CD4-positive, alpha-beta T cell treated with Interleukin-4 for 4 hours (primary cell): ENCODE measurements at places on chromosomes 5 and 9.

DNA sequence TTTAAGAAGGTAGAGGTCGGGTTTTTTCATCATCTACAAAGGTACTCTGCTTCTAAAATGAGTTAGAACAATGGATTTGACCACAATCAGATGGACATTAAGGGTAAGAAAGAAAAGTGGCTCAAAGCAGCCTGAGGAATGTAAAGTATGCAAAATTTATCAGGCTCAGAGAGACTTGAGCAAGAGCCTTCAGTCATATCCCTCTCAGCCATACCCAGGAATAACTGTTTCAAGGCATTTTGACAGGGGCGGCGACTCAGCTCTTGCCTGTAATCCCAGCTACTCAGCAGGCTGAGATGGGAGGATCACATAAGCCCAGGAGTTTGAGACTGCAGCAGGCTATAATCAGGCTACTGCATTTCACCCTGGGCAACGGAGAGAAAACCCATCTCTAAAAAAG lies 38.8 kb upstream of the ANXA2R start:
- DNase-seq: no peak

GRCh38 chr5:115530426-115530825 lies 14.1 kb downstream of the FEM1C start:
- DNase-seq: no peak

DNA sequence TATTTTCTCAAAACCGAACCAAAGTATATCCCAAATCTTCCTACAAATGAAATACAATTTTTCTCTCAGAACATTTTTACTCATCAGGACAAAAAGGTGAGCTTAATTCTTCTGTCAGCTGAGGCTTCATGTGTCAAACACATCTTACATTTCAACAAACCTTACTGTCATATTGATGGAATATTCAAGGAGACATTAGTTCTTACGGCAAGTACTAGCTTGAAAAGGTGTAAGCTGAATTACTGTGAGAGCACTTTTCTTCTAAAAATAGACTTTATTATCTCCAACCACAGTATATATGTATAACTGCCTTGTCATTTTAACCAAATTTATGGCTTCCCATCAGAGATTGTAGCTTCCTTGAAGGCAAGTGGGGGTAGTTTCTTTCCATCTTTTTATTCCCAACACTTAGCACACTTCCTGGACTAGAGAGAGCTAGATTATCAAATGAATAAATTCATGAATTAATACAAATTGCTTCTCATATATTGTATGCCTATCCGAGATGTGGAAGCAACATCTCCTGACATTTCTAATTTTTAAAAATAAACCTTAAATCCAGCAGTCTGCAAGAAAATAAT lies 822.7 kb upstream of the DMAC1 start:
- DNase-seq: no peak

- DNase-seq: no peak
Measured at GRCh38 chr5:95878417-95879323, 56.1 kb upstream of the GLRX start.

- DNase-seq: no peak
Measured at GRCh38 chr9:38284039-38284575, 108.4 kb upstream of the ALDH1B1 start.

DNA sequence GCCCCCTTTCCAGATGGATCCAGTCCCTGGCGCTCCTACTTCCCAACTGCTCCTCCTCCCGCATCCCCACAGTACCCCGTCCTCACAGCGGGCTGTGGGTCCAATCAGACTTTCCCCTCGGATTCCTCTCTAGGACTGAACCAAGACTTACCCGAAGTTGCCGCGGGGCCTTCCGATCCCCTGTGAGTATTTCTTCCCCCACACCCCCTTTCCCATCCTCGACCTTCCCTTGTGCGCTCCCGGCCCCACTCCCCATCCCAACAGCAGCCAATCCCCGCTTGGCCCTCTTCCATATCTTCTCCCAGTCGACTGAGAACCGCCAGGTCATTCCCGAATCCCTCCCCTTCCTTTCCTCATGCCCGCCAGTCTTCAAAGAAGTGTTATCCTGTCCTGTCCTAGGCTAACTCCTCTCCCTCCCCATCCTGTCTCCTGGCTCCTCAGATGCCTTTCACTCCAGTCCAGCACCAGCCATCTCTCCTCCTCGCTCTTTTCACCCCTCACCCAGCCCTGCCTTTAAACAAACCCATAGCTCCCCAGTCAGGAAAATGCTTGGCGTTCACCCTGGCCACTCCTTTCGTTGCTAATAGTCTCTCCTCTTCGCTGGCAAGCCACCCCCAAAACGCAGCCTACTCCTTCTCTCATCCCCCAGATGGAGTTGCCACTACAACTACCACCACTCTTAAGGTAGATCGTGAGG lies 646 bp downstream of the SWI5 start:
- no peak for DNase-seq

GRCh38 chr5:162288647-162289296 lies 221.2 kb downstream of the GABRG2 start:
- no peak for DNase-seq

DNA sequence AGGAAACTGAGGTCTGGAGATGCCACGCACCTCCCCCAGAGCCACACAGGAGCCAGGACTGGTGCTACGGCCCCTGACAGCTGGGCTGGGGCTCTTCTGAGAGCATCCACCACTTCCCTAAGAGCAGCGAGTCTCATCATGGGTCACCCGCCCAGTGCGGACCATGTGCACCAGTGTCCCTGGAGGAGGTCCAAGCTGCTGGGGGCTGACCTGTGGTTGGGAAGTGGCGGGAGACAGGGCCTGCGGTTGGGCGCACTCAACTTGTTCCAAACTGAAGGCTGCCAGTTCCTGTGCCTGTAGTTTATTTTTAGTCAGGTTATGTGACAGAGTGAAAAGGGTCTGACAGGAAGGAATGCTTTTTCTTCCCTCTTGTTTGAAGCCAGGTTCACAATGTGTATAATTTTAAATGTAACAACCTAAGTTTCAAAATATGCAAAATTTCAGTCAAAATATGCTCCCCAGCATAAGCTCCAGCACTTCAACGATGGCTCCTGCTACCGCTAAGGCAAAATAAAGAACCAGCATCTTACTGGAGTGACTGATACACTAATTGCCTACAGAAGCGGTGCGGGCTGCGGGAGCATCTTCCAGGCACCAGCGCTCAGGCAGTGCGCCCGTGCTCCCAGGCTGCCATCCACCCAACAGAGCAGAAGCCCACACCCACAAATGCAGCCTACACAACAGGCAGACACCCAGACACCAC lies 14.8 kb downstream of the BARHL1 start:
- DNase-seq: no peak

DNA sequence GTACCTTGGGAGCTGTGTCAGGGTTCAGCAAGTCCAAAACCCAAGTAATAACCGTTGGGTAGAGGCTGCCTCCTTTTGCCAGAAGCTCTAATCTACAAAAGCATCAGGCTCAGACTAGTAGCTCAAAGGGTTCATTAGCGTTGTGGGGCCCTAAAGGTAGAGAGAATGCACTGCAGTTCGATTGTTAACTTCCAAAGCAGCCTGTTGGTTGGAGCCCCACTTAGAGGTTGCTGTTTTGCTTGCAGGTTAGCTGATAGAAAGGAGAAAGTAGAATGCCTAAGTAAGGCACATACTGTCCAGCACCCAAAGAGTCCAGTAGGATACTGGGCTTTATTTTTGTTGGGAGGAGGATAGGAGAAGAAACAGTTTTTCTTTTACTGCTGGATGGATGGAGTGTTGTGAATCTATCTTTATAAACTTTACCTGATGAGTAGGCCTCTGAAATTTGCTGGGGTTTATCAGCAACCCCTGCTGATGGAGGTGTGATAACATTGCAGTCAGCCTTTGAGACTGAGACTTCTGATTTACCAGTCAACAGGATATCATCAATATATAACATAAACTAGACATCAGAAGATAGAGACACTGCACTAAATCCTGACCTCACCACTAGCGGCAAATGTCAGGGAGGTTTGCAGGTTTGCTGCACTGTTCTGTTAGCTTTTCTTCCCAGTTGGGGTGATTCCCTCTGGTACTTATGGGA lies 34.8 kb downstream of the ZNF131 start:
- DNase-seq: no peak

- DNase-seq: no peak
Measured at GRCh38 chr9:71562140-71562539, 206.2 kb downstream of the CEMIP2 start.

- no peak for DNase-seq
Measured at GRCh38 chr5:149408252-149409099, 29.4 kb upstream of the IL17B start.

- peak; percentile 14 for DNase-seq
Measured at GRCh38 chr9:110623462-110624025, 44.0 kb upstream of the SVEP1 start.

DNA sequence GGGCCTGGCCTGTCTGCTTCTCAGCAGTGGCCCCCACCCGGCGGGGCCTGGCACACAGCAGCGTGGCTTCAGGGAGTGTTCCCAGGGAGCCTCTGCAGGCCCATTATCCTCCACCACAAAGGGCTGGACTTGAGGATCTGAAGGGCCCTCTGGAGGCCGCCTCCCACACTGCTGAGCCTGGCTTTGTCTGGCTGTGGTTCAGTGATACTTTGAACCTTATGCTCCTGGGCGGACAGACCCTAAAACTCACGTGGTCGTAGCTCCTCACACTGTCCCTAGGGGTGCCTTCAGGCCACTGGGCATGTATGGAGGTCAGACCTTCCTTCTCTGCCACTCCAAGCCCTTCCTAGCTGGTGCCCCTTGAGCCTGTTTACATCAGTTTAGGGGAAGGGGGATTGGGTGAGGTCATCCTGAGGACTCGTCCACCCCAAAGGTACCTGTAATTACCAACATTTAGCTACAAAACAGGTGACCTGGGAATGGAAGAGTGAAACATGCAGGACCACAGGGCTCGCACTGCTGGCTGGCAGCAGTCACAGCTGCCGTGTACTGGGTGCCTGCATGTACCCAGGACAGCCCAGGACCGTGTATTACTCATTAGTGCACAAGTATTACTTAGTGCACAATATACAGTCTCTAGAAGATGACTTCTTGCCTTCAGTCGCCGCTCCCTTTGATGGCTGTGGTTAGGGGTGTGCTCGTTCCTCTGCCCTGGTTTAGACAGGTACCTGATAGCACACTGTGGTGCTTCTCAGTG lies 8.5 kb downstream of the GRHPR start:
- DNase-seq: no peak

DNA sequence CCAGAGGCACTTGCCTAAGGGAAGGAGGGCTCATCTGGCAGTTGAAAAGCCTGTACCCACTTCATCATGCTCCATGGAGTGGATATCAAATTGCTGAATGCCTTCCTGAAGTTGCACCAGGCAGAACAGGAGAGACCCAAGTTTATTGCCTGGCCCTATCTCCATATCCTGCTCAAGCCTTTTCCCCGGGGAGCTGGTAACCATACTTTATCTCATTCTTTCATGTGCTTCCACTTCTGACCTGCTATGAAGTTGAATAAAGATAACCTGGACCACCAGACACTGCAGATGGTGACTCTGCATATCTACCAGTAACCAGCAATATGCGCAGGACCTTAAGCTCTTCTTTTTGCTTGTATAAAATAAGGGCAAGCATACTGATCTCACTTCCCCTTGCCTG lies 1397.5 kb upstream of the CDH6 start:
- DNase-seq: no peak

DNA sequence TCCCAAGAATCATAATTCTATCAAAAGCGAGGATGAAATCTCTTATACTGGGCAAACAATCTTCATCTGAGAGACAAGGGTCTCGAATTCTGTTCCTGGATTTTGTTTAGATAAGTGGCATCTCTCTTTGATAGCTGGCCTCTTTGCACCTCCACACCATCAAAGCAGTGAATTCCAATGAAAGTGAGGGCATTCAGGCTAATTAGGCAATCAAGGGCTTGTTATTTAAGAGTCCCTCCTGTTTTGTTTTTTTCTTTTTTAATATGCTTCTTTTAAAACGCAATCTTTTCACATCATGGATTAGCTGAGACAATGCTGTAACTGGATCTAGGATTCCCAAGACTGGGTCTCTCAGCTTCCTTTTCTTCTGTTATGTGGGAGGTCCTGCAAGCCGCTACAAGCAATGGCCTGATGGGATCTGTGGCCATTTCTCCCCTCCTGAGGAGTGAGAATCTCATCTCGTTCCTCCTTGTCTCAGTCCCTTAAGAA lies 67.9 kb downstream of the TNC start:
- no peak for DNase-seq

GRCh38 chr5:109329333-109330237 lies 80.2 kb downstream of the PJA2 start:
- DNase-seq: no peak

GRCh38 chr5:62093976-62094375 lies 212.0 kb upstream of the KIF2A start:
- no peak for DNase-seq

- DNase-seq: no peak
Measured at GRCh38 chr5:66849803-66850202, 253.6 kb downstream of the MAST4 start.

- no peak for DNase-seq
Measured at GRCh38 chr5:76958991-76959767, 6.3 kb downstream of the CRHBP start.

GRCh38 chr9:89924611-89925010 lies 319.8 kb downstream of the GADD45G start:
- DNase-seq: no peak
